ENCODE measurements at places on chromosomes 4 and X.
A peak's percentile ranks its signal among the peaks of the same experiment; 100 is the strongest.

- DNase-seq: no peak
These were observed 48.6 kb downstream of the RPGR start for GRCh38 chrX:38278682-38279081.

DNA sequence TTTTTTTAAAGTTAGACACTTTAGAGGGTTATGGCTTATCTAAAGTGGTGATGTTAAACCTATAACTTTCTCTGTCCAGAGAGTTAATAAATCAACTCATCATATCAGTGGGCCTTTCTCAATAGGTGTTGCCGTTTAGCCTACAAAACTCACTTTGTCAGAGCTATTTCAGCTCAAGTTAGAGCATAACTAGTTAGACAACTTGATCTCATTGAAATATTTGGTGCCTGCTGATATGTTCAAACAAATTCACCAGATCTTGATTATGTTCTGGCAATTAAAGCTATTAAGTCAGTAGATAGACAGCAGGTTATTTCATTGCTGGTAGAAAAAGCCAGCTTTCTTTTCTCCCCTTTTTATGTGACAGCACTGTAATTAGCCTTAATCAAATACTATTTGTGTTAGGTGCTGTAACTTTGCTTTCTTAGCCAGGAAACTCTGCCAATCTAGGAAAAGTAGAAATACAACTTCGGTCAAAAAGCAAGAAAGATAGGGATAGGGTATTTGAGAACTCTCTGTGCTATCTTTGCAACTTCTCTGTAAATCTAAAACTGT is 191.8 kb downstream of the MAML3 start:
- no peak for DNase-seq

GRCh38 chr4:77581724-77582123 is 23.9 kb upstream of the CXCL13 start:
- DNase-seq: no peak

- no peak for DNase-seq
These were observed 56.4 kb upstream of the MAP3K15 start for GRCh38 chrX:19571711-19572110.

DNA sequence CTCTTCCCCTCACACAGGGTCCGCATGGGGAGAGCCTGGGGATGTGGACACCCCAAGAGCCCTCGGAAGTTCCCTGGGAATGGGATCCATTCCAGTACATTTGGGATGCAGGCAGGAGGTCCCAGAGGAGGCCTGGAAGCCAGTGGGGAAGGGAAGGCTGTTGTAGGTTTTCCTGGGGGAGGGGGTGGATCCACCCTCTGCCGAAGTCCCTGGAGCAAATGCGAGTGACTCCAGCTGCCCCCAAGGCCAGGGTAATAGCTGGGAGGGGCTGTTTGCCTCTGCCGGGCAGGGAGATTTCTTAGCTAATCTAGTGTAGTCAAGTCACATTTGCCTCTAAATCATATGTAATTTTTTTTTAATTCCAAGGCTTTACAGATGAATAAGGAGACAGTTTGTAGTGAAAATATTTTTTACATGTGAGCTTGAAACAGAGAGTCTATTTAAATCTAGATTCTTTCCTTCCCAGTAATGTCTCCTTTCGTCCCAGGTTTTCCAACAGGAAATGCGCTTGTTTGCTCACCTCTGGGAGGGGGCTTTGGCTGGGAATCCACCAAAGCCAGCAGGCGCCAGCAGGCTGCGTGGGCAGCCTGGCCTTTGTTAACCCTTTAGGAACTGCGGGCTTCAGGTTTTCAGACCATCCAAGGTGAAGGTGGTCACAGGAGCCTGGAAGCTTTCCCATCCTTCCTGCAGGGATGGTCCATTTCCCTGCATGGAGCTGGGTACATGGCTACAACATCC is 26.8 kb downstream of the SH3TC1 start:
- DNase-seq: no peak

- no peak for DNase-seq
These were observed at the start of gene XPNPEP2 for GRCh38 chrX:129738466-129739308. Gene XPNPEP2, plus strand, starts transcription at chrX:129738979. Its CDS starts 235 bp downstream, at chrX:129739214.

GRCh38 chrX:147736045-147736444 is 175.7 kb upstream of the FMR1 start:
- DNase-seq: no peak

DNA sequence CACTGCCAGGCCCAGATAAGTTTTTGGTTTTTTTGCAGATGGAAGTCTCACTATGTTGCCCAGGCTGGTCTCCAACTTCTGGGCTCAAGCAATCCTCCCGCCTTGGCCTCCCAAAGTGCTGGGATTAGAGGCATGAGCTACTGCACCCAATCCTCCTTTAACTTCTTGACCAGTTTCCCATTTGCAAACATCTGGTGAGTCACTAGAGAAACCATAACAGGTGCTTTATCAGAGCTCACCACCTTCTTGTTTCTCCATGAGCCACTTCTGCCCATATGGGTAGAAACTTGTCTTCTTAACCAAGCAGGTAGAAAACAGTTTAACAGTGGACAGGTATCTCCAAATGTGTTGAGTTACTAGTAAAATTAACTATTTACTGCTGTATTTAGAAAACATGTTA is 128.4 kb upstream of the AP1S2 start:
- no peak for DNase-seq

DNA sequence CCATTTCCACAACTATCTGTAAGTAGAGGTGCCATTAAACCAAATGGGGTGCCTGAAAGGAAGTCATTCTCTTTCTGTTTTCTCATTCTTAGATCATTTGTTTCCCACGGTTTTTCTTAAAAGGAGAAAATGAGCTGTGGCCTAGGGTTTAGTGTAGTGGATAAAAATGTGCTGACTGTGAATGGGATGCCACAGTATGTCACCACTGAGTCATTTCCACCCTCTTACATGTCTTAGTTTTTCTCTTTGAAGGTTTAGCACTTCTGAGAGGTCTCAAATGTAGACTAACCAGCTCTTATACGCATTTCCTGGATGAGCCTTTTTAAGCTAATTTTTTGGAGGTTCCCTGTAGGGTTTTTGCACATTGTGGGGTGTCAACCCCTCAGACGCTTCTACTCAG is 244.5 kb upstream of the SPANXN1 start:
- DNase-seq: no peak

DNA sequence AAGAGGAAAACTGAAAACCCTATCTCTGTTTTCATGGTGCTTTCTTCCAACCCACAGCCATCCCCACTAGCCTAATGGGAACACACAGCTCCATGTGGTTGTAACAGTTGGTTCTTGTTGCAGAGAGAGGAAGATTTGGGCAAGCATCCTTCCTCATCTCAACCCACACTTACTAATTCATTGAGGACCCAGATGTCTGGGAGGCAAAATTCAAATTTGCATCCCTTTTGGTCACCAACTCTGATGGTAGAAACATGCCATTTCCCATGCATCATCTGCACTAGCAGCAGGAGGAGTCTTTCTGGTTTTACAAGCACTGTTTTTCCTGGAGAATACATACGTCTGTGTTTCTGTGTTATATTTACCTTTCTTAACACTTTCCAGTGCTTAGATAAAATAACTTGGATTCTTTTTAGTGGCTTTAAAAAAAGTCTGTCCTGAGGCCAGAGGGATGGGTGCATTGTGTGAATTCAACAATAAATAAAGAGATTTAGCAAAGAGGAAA is 301.0 kb downstream of the KCTD8 start:
- DNase-seq: no peak

GRCh38 chr4:137510557-137511265 is 21.6 kb downstream of the PCDH18 start:
- DNase-seq: no peak

DNA sequence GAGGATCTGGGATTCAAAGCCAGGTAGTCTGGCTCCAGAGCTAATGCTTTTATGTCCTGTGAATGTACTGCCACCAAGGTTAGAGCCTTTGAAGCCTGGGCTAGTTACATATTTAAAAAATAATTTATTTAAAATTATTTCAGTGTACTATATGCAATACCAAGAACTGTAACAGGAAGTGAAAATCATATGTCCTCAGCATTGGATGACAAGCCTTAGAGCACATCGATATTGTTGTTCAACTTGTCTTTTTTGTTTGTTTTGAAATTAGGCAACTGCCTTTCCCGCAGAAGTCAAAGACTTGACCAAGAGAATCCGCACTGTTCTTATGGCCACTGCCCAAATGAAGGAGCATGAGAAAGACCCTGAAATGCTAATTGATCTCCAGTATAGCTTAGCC is 73.1 kb upstream of the IL13RA1 start:
- no peak for DNase-seq

DNA sequence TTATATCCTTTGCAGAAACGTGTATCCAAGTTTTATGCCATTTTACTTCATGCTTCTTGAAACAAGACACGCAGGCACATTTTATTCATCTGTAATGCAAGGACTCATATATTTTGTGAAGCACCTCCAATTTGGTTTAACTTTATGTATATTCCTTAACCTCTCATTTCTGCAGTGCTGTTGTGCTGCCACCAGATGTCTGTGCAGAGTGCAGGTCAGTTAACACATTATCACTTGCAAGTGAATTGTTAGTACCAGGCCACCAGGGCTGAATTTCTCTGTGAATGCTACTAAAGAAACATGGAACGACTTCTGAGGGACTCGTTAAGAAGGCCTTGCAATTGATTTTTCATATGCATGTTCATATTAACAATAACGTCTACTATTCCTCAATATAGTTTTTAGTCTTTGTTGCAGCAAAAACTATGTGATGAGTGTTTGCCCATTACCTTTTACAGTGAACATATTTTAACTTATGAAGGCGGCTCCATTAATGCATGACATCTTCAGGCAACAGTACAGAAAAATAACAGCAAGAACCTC is 770.3 kb downstream of the NLGN4X start:
- no peak for DNase-seq

DNA sequence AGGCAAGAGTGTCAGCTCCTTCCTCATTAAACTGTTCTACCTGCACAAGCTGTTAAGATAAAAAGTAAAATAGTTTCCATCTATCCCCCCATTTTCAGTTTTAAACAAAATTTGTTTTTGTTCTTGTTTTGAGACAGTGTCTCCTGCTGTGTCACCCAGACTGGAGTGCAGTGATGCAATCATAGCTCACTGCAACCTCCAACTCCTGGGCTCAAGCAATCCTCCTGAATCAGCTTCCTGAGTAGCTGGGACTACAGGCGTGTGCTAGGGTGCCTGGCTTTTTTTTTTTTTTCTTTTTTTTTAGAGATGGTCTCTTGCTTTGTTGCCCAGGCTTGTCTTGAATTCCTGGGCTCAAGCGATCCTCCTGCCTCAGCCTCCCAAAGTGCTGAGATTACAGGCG is 105.4 kb downstream of the HS6ST2 start:
- DNase-seq: no peak

DNA sequence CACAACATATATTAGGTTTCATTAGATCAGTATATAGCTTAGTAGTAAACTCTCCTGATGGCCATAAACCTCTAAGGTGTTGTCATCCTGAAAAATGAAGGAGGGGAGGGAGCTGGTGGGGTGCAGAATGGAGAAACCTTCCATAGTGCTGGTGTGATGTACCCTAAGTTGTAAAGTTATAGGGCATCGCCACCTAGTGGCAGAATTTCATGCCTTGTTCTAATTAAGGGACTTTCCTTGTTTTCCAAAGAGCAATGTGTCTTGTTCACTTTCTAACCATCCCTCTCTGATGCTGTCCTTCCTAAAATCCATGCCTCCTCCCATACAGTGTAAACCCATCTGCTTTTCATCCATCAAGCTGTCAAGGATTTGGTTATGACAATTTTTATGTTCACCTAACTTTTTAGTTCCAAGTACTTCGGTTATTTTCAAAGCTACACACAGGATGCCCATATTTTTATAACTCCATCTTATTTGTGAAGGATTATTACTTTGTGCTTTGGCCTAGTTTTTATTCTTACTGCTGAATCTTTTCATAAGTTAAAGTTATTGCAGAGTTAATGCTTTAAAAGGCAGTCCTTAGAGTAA is 4.5 kb downstream of the NBDY start:
- no peak for DNase-seq

GRCh38 chr4:48913346-48913745 is 6.8 kb upstream of the OCIAD2 start:
- DNase-seq: no peak

GRCh38 chr4:139665690-139666529 is at the start of gene MGST2:
Gene MGST2, plus strand, starts transcription at chr4:139665819. Its CDS starts 201 bp downstream, at chr4:139666020.
- no peak for DNase-seq

DNA sequence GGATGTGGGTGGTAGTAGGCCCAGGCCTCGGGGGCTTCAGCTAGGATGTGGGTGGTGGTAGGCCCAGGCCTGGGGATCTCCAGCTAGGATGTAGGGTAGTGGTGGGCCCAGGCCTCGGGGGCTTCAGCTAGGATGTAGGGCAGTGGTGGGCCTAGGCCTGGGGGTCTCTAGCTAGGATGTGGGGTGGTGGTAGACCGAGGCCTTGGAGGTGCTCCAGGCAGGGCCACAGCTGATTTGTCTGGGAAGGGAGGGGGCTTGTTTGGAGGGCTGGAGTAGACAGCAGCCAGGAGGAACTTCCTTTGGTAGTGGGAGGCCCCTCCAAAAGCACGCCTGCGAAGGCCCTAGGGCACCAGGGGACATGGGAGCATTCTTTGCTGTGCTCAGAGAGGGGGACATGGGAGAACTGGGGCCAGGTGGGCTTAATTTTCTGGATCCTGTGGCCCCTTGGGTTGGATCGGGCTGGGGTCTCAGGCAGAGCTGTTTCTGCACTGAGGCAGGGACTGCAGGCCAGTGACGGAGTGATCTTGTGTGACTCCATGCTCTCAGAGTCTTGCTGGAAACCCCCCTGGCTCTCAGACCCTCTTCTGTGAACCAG is 3.3 kb upstream of the SPON2 start:
- DNase-seq: no peak

- DNase-seq: no peak
These were observed 110.6 kb upstream of the ITM2A start for GRCh38 chrX:79477691-79478090.

- no peak for DNase-seq
These were observed 251.5 kb downstream of the RASL11B start for GRCh38 chr4:53113431-53114225.

- no peak for DNase-seq
These were observed 680.4 kb downstream of the DMD start for GRCh38 chrX:32530802-32531403.

DNA sequence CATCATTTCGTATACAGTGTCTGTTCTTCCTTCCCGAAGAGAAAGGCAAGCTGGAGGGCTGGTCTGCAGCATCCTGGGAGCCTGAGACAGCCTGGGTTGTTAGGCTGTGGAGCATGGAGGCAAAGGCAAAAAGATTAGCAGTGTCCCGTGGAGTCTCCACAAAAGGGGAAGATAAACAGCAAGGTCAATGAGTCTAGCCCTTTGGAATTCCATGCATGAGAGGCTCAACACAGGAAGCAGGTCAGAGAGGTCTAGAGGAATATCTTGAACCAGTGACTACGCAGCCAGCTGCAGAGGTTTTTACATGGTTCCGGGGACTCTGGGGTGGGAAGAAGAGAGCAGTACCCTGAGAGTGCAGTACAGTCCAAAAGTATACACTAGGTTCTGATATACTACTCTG is 12.2 kb upstream of the MCF2 start:
- no peak for DNase-seq

- no peak for DNase-seq
These were observed 277.1 kb upstream of the TENM3 start for GRCh38 chr4:181966104-181966551.

GRCh38 chr4:26105815-26106699 is 192.0 kb downstream of the SMIM20 start:
- no peak for DNase-seq

- no peak for DNase-seq
These were observed 105.1 kb downstream of the ADRA2C start for GRCh38 chr4:3871181-3871852.

- DNase-seq: no peak
These were observed 67.0 kb upstream of the TSPAN7 start for GRCh38 chrX:38494239-38494823.

GRCh38 chr4:33711826-33712225 is 2532.5 kb downstream of the ARAP2 start:
- no peak for DNase-seq

GRCh38 chrX:48574270-48575266 is at the start of gene RBM3:
Gene RBM3, plus strand, starts transcription at chrX:48574484. Its CDS starts 697 bp downstream, at chrX:48575181.
- peak; percentile 9 for DNase-seq
